ENCODE measurements at places on chromosomes 16 and 17. TPM values are rescaled to one million over a fixed set of nuclear protein-coding genes. Genes with fewer than 3 reads are reported as not detected.

- no peak for DNase-seq
These were observed 174.8 kb downstream of the C16orf78 start for GRCh38 chr16:49548325-49548970.

DNA sequence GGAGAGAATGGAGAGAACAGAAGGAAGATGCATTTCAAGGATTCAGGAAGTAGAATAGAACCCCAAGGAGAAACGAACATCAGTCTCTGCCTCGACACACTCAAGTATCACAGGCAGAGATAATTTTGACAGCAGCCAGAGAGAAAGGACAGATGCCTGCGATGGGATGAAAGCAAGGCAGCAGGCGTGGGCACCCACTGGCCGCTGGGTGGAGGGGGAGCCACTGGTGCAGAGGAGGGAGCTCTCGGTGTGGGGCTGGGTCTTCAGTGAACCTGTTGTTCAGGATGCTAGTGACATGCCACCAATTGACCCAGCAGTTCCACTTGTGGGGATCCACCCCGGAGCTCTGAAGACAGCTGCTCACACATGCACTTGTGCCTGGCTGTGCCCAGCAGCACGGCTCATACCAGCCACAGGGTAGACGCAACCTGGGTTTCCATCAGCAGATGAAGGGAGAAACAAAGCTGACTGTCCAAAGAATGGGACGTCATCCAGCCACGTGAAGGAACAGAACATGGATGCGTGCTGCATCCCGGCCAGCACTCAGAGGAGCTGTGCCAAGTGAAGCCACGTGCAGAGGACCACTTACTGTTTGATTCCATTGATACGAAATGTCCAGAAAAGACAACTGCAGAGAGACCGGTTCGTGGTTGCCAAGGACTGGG, 127.0 kb downstream of the BANP start:
- no peak for DNase-seq

GRCh38 chr16:85364323-85365040, 248.6 kb upstream of the GSE1 start:
- DNase-seq = no peak

DNA sequence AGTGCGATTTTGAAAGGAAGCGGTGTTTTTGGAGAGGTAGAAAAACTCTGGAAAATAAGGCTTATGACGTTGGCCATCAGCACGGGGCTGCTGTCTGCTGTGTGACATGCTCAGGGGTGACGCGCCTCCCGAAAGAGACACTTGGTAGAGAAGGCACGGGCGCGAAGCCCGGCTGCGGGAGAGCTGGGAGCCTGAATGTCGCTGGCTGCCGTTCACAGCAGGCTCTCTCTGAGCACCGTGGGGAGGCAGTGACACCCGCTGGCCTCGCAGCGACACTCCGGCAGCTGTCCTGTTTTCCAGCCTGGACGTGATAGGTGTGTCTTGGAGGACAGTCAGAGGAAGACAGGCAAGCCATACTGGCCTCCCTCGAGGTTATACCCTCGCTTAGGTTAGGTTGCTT, 759.1 kb upstream of the RBFOX1 start:
- DNase-seq = peak; percentile 2

Gene MYCBPAP
- polyA plus RNA-seq = 1.0 TPM
